ENCODE measurements at places on chromosomes 7 and 10.

DNA sequence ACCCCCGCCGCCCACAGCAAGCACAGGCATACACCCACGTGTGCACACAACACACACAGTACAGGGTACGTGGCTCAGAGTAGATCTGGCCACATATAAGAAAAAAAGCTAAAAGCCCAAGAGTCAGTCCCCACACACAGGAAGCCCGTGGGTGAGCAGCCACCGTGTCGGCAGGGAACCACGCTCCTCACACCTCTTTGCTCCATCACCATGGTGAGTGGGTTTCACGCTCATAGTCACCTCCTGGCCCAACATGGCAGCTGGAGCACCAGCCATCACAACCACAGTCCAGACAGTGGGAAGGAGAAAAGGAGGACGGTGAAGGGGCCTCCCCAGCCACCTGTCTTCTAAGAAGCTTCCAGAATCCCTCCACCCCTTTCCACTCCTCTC lies 76.0 kb upstream of the PDGFA start:
- DNase-seq: no peak

DNA sequence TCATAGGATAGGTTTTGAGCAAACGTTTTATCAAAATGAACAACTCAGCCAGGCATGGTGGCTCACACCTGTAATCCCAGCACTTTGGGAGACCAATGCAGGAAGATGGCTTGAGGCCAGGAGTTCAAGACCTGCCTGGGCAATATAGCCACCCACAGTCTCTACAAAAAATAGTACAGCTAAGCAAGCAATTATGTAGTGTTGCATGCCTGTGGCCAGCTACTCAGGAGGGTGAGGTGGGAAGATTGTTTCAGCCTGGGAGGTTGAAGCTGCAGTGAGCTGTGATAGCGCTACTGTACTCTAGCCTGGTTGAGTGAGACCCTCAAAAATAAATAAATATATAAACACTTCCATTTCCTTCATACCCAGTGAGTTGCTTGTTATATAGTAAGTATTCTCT lies 67.1 kb downstream of the LSMEM1 start:
- DNase-seq: no peak

DNA sequence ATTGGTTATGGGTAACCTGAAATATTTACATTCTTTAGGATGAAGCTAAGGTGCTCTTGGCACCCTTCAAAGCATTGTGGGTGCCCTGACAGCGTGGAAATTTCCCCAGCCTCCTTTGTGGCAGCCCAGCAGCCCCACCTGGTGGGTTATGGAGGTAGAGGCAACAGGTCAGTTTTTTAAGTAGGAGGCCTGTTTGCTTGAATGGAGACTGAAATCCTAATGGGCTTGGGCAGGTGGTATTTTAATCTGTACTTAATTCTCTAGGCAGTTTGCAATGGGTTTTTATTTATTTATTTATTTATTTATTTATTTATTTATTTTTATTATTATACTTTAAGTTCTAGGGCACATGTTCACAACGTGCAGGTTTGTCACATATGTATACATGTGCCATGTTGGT lies 139.4 kb downstream of the EPC1 start:
- DNase-seq: peak; percentile 69

GRCh38 chr7:46725838-46726237 lies 804.8 kb upstream of the IGFBP3 start:
- no peak for DNase-seq

DNA sequence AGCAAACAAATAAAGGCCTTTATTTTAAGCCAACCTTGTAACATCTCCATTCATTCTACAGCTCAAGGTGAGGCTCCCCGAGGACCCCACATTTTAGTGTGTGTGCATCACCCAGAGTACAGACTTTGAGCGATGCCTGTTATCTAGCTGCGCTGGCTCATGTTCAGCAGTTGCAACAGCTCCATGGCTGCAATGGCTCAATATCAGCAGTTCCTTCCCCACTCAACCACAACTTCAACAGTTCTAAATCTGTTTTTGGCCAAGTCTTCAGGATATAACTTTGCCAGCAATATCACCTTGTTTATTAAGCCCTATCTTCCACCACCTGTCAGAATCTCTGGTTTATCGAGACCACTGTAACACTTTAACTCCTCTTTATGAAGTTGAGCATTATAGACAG lies 95.8 kb downstream of the WNT2 start:
- no peak for DNase-seq

GRCh38 chr7:99449326-99449725 lies 10.6 kb downstream of the CPSF4 start:
- DNase-seq: no peak

DNA sequence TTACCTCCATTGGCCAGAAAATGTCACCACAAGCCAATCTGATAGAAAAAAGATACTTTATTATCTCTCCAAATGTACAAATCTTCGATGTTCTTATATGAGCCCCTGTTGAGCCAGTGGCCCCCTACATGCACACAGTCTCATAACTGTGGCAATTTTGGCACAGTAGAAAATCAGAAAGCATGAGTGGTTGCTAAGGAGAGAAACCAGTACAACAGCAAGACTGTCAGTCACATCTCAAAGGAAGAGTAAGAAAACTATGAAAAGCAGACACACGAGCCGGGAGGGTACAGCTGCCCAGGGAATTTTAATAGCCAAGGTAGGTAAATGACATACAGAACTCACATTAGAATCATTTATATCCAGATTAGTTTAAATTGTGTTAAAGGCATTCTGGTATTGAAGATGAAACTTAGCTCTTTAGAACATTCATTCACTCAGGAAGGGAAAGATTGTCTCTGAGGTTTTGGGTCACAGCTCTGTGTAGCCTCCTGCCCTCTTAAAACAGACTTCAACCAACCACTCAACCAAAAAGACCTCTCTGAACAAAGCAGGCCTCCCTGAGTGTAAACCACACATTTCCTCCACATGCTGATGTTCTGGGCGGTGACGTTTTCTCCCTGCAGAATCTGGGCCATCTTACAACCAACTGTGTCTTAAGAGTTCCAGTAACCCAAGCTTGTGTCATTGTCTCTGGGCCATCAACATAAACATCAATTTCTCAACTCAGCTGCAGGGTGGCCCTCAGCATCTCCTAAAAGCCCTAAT lies 80.8 kb upstream of the ADAM12 start:
- no peak for DNase-seq

- no peak for DNase-seq
Observed at GRCh38 chr7:79046061-79046460, 407.4 kb downstream of the MAGI2 start.

Measured in GM23338 (cell line).